Renal pelvis (tissue), 12 donors: ENCODE measurements at places on chromosomes 4 and X.

DNA sequence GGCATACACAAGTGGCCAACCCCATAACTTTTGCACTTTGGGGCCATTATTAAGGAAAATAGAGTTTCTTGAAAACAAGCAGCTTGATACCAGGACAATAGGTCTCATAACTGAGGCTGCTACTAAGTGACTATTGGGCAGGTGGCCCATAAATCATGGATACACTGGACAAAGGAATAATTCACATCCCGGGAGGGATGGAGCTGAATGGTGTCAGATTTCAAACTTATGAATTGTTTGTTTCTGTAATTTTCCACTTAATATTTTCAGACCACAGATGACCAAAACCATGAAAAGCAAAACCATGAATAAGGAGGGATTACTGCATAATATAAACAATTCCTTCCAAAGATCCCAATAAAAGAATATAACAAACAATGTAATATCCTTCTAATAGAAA lies 114.4 kb downstream of the WDFY3 start:
- DNase-seq, result no peak

DNA sequence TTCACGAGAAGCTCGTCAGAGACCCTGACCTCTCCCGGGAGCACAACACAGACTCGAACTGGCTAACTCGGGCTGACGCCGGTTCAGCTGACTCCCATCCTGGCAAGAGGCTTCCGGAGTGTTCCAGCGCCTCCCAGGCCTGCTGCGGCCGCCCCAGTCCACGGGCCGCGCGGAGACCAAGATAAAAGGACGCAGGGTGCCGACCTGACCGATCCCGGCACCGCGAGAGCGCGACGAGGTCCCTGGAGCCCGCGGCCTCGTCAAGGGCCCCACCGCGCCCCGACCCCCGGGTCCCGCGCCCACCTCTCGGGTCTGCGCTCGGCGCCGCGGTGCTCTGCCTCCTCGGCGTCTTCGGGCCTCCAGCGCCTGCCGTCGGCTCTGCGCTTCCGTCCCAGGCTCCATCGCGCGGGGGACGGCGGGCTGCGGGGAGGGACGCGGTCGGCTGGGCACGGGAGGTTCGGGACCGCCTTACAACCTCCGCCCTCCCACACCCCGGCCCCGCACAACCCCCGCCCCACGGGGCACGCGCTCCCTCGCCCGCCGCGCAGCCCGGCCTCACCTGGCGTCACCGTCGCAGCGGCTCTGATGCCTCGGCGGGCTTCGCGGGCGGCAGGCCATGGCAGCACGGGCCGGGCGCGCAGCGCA lies 426 bp downstream of the SLBP start:
- DNase-seq, result no peak

GRCh38 chr4:163611182-163611581 lies 116.7 kb downstream of the TMA16 start:
- no peak for DNase-seq

GRCh38 chr4:673349-674091 lies 556 bp downstream of the ATP5ME start:
- DNase-seq, result no peak

GRCh38 chrX:9671998-9672397 lies 93.6 kb downstream of the GPR143 start:
- no peak for DNase-seq
